ENCODE measurements at places on chromosomes 6 and 20.

DNA sequence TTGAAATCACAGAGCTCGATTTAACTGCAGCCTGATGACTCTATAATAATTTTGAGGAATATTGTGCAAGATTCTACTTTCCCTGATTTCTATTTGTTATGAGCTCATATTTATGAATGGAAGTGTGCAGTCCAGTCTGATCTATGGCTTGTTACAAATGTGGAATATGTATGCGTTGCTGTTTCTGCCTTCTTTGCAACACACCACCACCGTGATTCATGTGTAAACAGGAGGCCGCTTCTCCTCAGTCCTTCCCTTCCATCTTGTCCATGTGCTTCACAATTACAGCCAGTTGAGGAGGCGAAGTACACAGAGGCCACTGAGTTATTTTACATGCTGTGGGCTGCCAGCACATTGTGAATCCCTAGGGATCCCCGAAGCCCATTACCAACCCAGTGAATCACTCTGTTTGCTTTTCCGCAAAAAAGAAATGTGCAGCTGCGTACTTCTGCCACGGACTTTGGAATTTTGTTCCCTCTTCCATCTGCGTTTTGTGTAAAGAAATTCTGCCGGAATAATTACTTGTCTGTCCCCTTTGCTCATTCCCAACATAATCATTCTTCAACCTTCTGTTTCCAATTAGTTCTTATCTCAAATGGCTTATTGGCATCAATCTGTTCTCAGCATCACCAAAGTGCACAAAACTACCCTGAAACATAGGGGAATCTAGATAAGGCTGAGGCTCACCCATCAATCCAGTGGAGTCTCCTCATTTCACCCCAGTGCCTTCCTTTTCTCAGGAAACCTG lies 551.6 kb upstream of the CITED2 start:
- DNase-seq, result peak; percentile 9

- DNase-seq, result no peak
These were observed 78.4 kb upstream of the ATXN1 start for GRCh38 chr6:16839631-16840179.

DNA sequence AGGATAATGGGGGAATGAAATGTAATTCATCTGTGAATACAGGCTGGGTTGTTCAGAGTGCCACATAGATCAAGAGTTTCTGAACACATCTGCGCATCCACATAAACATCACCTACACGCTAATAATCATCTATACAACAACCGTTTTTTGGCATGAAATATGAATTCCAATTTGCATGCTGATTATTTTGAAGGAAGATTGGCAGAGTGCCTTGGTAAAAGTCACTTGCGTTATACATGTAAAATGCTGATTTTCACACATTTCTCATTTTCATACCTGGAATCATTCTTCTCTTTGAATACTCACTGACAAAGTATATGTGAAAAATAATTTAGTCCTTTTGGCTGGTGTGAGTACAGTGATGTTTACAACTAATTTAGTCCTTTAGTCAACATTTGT lies 17.7 kb downstream of the COL9A1 start:
- DNase-seq, result no peak

- no peak for DNase-seq
These were observed 73.1 kb upstream of the SYNCRIP start for GRCh38 chr6:85715797-85716196.

- no peak for DNase-seq
These were observed 169.7 kb downstream of the ATXN1 start for GRCh38 chr6:16591396-16592222.

GRCh38 chr6:163686301-163686700 lies 271.8 kb downstream of the QKI start:
- DNase-seq, result no peak

- no peak for DNase-seq
These were observed 12.7 kb upstream of the SENP6 start for GRCh38 chr6:75588948-75589347.

DNA sequence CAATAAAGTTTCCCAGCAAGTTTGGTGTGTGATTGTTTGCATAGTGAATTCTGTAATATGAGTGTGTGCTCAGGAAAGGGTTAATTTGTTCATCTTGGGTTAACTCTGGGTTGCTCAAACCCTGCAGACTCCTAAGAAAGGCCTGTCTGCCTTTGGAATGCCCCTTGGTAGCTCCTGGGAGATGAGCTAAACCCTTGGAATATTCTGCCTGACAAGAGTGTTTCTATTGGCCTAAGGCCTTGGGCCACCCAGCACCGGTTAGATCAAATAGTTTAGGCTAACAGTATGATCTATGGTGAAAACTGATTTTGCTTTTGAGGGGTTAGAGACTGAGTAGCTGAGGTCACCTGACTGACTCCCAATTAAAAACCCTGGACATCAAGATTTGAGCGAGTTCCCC lies 248.3 kb downstream of the GRM1 start:
- no peak for DNase-seq

DNA sequence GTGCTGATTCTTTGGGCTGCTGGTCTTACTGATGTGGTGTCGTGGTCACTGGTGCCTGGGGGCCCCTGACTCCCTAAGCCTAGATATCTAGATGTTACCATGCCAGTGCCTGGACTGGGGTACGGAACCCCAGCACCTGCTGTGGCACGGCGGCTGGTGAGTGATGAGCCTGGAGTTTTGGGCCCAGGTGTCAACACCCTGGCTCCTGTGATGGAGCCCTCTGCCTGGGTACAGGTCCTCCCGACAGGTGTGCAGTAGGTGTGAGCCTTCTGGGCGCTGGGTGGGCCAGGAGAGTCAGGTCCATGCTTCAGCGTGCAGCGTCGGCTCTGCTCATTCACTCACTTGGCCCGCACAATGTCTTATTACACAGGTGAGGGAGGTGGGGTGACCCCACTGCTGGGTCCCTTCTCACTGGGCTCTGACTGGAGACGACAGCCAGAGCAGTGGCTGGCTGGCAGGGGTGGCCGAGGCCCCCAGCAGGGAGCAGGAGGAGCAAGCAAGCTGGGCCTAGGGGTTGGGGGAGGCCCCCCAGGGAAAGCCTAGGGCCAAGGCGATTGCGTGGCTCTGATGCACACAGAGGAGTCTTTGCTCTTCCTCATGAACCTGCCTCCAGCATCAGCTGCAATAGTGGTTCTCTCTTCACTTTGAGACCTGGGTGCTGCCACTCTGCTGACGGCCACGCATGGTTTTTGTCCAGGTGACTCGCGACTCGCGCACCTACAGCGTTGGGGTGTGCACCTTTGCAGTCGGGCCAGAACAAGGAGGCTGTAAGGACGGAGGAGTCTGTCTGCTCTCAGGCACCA lies 42.5 kb upstream of the SLC22A1 start:
- no peak for DNase-seq
